ENCODE measurements at places on chromosomes 4 and X.

DNA sequence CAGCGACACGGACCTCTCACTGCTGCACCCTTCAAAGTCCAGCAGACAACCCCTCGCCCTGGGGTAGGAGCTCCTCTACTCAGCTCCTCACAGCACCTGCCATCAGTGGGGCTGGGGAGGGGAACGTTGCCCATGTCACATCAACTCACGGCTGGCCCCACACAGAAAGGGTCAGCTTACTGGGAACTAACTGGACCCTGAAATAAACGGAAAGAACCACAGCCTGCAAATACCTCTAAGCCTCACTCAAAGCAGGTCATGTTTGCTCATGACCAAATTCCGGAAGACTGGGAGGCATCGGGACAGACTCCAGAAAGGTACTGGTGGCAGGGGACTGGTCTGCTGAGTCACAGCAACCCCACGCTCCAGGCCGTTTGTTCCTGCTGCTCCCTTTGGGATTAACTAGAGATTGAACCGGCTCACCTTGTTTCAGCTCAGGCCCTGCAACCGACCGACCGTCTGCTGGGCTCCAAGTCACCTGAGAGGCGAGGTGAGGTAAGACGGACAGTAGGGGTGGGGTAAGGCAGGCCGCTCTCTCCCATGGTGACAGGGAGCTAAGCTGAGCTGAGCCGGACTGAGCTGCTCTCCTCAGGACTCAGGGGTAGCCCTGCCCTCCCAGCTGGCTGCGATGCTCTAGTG is 5.6 kb downstream of the G6PD start:
- DNase-seq = no peak

DNA sequence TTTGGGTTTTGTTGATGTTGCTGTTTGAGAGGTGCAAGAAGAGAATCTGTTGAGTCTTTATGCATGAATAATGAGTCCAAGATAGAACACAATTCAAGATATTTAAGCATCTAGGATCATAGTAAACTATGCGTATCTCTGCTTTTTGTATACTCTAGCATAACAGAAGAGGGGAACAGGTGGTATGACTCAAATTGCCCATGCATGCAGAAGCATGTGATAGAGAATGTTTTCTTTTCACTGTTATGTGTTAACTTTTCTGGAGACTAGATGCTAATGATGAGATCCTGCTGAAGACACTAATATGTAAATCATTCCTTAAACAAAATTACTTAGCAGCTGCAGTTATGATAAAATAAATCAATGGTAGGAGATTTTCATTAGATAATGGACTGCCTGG is 165.3 kb upstream of the FTHL17 start:
- no peak for DNase-seq

DNA sequence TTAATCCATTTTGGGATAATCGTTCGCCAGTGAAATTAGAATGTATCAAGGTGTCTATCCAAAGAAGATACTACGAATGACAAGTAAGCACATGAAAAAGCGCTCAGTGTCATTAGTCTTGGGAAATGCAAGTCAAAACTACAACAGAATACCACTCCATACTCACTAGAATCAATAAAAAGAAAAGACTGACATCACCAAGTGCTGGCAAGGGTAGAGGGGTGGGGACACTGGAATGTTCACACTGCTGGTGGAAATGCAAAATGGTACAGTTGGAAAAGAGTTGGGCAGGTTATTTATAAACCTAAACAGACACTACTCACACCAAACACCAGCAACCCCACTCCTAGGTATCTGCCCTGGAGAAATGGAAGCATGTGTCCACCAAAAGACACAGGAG is 11.2 kb downstream of the WDR1 start:
- no peak for DNase-seq

GRCh38 chr4:138870737-138871554 is 144.6 kb upstream of the NOCT start:
- DNase-seq = peak; percentile 34

DNA sequence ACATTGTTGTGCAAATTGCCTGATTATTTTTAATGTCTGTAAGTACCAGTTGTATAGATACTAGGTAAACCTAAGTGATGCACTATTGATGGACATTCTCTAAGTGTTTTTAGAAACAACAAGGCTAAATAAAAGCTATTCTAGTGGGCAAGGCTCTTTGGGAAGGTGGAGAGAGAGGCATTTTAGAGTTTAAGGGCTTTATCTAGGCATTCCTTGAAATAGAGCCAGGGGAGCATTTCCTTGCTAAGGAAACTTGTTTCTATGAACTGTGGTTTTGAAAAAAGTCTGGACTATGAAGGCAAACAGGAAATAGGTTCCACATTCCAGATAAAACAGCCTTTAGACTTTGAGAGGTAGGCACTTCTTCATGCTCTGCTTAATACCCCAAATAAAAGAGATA is 23.8 kb downstream of the BMX start:
- DNase-seq = no peak

- DNase-seq = peak; percentile 43
These were observed 46.5 kb downstream of the HADH start for GRCh38 chr4:108036213-108036612.

- peak; percentile 4 for DNase-seq
These were observed 70.9 kb downstream of the INTS12 start for GRCh38 chr4:105637408-105638176.

GRCh38 chr4:144787365-144788258 is 141.7 kb downstream of the HHIP start:
- DNase-seq = no peak

- DNase-seq = no peak
These were observed 9.1 kb downstream of the ZCCHC4 start for GRCh38 chr4:25321703-25322102.

GRCh38 chr4:21896767-21897166 is 51.8 kb downstream of the KCNIP4 start:
- no peak for DNase-seq
